ENCODE measurements at places on chromosomes 3 and 15. TPM values are rescaled to one million over a fixed set of nuclear protein-coding genes. Genes with fewer than 3 reads are reported as not detected.

- peaks cover 8% of the 10 kb centered on the region for H3K4me1 ChIP-seq
- no peak for DNase-seq
- no peaks in the 10 kb centered on the region for H3K36me3 ChIP-seq
- no peak overlapping the region for H3K4me3 ChIP-seq
Measured at GRCh38 chr3:169818316-169818715, 5.6 kb upstream of the LRRC34 start.

DNA sequence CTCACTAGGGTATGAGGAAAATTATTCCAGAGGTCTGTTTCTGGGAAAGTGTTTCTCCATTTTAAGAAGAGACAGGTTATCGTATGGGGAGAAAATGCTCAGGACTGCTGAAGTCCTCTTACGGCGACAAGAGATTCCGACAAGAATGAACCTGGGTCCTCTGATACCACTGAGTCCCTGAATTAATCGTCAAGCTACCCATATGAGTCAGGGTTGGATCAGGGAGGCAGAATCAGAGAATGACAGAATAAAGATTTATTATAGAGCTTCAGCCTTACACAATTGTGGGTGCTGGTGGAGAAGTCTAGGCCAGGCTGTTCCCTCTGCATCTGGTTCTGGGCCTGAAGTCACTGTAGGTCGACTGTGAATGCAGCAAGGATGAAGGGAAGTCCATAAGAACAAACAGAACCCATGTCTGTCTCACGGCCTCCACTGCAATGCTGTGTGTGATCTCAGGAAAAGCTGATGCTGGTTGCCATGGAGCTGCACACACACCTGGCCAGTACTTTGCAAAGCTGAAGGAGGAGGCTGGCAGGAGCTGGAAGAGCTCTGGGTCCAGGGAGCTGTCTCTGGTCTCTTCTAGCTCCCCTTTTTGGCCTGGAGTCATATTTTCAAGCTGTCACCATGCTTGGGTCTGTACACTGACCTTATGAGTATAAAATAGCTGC is 83.9 kb downstream of the HHLA2 start:
- H3K27me3 ChIP-seq = no peaks in the 10 kb centered on the region
- no peaks in the 10 kb centered on the region for H3K4me1 ChIP-seq
- no peak overlapping the region for H3K4me3 ChIP-seq
- no peak for DNase-seq
- no peaks in the 10 kb centered on the region for H3K36me3 ChIP-seq

DNA sequence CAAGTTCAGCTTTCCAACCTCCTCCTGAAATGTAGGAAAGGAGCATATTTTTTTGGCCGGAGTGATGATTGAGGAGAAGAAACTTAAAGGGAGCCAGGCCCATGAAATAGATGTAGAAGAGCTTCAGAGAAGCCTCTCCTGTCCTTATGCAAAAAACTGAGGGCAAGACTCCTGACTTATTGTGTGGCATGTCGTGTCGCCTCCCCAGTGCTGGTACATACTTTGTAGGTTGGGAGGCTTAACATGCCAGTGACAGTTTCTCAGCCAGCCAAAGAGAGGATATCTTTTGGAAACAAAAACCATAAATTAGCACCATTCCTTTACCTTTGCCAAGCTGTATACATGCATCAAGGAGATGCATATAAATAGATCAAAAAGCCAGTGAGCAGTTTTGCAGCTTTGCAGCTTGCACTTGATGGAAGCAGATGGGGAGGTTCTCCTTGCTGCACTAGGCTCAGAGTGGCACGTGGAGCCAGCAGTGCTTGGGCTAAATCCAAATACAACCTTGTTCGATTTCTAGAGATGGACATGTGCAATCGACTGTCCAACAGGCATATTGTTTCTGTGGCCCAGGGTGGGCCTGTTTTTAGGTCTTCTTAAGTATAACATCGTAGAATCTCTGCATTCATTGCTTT is 10.2 kb downstream of the SLCO3A1 start:
- no peaks in the 10 kb centered on the region for H3K27me3 ChIP-seq
- no peaks in the 10 kb centered on the region for H3K4me1 ChIP-seq
- no peaks in the 10 kb centered on the region for H3K36me3 ChIP-seq
- no peak for DNase-seq

- no peak for DNase-seq
- no peaks in the 10 kb centered on the region for H3K36me3 ChIP-seq
- no peaks in the 10 kb centered on the region for H3K4me1 ChIP-seq
- H3K4me3 ChIP-seq = no peak overlapping the region
- no peaks in the 10 kb centered on the region for H3K27me3 ChIP-seq
- no peak overlapping the region for H3K27ac ChIP-seq
Measured at GRCh38 chr15:71057581-71057980, 57.7 kb upstream of the THSD4 start.

DNA sequence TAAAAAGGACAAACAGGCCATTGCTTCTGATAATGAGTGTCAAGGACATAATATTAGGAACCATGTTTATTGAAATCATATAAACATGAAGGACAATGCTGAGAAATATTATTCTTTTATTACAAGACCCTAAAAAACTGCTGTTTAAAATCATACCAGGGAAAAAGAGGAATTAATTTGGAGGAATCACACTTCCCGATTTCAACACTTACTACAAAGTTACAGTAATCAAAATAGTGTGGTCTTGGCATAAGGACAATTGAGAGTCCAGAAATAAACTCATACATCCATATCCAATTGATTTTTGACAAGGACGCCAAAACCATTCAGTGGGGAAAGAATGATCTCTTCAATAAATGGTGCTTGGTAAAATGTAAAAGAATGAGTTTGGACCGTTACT is 13.0 kb downstream of the CYP1A1 start:
- DNase-seq = no peak
- no peaks in the 10 kb centered on the region for H3K36me3 ChIP-seq
- no peaks in the 10 kb centered on the region for H3K27me3 ChIP-seq
- H3K4me3 ChIP-seq = no peak overlapping the region
- no peak overlapping the region for H3K27ac ChIP-seq

DNA sequence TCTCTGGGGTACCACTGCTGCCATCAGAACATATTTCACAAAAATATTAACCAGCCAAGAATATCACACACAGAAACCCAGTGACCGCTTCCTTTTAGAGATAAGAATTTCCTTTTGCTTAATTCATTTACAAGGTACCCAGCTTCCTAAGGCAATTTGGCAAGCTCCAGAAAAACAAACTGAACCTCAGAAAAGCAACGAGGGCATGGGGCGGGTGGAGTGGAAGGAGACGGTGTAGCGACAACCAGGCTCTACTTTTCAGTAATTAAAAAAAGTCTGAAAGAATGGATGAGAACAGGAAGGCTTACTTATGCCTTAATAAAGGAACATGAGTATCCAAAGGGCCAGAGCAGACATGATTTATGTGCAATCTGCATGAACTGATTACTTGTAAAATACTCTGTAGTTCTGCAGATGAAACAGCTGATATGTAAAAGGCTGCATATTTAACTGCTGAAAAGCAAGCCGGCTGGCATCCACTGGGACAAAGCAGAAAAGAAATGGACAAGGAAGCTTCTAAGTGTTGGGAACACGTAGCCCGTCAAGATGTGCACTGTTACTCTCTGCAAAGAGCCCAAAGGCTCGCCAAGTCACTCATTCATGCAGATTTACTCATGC is 18.6 kb downstream of the RFTN1 start:
- H3K4me3 ChIP-seq = no peak overlapping the region
- peaks cover 13% of the 10 kb centered on the region for H3K36me3 ChIP-seq
- H3K4me1 ChIP-seq = peaks cover 1% of the 10 kb centered on the region

Gene SPINK8
- not detected for total RNA-seq

Measured in liver (tissue), 10 donors.